H4 (cell line): ENCODE measurements at places on chromosomes 12 and 14.

DNA sequence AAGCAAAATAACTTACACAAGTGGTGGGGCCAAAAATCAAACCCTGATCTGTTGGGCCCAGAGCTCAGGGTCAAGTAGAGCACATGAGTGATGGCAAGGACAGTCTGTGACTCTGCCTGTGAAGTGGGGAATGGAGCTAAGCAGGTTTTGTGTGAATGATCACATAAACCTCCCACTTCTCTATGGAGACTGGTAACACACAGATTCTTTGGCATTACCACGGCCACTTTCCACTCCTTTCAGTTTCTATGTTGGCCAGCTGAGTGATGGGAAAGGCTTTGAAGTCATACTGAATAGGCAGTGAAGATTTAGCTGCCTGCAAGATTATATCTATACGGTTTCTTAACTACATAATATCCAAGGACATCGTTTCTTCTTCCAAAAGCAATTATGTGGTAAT lies 97.9 kb downstream of the ARMH4 start:
- DNase-seq, result no peak

GRCh38 chr12:51229116-51229809 lies 9.4 kb upstream of the DAZAP2 start:
- no peak for DNase-seq

DNA sequence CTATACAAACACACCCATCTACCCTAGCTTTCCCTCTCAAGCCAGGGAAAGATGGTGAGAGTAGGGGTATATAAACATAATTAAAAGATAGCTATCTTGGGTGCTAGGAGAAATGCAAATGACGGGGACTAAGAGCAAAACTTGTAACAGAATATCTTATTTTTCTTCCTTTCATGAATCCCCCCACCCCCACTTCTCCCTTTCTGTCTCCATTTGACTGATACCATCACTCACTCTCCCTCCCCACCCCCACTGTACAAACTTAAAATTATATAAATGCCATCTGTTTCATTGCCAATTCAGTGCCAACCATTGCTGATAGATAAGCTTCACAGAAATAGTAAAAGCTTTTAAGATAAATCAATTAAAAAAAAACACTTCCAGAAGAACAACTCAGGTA lies 268.6 kb downstream of the SLC6A15 start:
- no peak for DNase-seq

GRCh38 chr12:67002720-67003119 lies 266.4 kb upstream of the CAND1 start:
- no peak for DNase-seq

DNA sequence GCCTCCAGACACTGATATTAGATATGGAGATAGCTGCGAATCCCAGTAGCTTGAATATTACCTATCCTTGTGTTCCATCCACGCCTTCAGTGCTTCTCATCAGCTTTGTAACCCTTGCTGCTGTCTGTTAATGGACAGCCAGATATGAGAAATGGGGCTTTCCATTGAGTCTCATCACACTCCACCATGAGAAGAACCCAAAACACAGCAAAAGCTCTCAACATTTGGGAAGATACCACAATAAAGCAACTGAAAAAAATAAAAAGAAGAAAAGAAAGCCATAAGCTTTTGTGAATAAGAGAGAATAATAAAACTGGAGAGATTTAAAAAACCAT lies 225.4 kb downstream of the GALC start:
- no peak for DNase-seq

GRCh38 chr14:53214384-53214783 lies 61.3 kb upstream of the DDHD1 start:
- DNase-seq, result no peak

- no peak for DNase-seq
Measured at GRCh38 chr14:26597071-26597588, 703 bp downstream of the NOVA1 start.

DNA sequence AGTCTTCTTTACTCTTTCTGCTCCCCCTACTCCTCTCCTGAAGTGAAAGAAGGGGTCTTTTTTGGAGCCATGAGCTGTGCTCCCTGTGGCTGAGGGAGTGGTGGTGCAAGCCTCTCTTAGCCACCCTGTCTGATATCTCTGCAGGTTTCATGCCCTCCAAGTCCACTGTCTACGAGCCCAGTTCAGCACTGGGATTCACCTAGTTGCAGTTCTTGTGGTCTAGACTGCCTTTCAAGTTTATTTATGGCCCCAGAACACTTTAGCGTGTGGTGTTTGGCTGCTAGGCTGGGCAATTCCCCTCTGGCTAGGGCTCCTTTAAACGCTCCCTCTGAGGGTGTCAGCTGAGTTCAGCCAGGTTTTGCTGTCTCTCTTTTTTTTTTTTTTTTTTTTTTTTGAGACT lies 908.6 kb downstream of the TRHDE start:
- DNase-seq, result no peak

- no peak for DNase-seq
Measured at GRCh38 chr12:89072294-89073026, 279.8 kb downstream of the DUSP6 start.

- no peak for DNase-seq
Measured at GRCh38 chr14:37842106-37842505, 246.7 kb downstream of the TTC6 start.

GRCh38 chr12:59077575-59078426 lies 157.5 kb upstream of the LRIG3 start:
- no peak for DNase-seq

DNA sequence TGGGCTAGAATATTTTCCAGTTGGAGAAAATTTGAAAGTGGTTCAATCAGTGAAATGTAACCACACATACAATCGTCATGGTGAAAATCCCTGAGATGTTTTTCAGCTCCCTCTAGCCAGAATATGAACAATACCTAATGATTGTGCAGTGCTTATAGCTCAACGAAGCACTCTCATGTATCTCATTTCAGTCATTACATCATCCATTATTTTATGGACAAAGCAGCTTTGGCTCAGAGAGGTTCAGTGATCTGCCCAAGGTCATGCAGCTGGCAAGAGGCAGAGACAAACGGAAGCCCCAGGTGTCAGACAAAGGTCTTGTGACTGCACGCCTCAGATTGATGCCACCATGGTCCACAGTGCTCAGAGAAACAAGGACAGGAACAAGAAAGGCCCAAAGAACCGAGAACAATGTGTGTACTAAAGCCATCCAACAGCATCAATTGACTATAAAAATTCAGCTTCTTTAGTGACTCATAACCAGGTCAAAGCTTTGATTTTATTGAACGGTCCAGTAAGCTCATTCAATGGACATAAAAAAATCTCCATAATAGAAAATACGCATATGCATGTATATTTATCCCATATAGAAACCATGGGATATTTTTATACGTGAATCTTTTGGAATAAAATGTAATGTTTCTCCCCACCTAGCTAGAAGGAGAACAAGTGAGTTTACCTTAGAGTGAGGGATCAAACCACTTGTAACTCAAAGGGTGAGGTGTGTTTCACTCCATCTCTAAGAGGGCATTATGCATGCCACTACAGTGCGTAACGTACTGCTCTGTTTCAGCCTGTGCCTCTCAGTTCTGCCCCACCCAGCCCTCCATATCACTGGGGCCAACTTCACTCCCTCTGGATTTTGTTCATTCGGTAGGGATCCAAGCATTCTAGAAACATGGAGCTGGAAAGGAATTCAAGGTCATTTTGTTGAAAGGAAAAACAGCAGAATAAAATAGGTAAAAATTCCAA lies 141.8 kb downstream of the GRIN2B start:
- DNase-seq, result no peak

DNA sequence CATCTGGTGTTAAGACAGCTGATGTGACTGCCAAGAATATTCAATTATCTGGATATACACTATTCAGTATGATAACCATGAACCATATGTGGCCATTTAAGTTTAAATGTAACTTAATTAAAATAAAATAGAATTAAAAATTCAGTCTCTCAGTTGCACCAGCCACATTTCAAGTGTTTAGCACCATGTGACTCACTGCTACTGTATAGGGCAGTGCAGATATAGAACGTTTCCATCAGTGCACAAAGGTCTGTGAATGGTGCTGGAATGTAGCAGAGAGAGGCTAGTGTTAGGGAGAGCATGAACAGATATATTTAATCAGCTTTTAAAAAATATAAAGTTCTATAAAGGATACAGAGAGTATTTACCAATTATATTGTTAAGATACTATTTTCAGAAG lies 28.7 kb downstream of the ARID4A start:
- DNase-seq, result no peak

- no peak for DNase-seq
Measured at GRCh38 chr14:58467575-58467974, 40.1 kb downstream of the KIAA0586 start.

DNA sequence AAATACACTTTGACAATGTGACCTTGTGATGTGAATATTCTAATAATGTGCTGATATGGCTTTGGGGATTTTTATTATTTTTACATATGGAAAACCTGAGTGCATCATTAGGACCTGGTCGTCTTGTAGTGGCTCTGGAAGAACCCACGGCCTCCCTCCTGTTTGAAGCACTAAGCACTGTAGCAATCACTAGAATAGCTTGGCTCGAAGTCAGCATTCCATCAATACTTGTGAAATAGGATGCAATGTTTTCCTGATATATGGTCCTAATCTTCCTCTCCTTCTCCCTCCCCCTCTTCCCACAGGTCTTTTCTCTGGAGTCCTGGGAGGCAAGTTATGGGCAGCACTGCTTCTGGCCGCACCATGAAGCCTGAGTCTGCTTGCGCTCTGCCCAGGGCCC lies 71.9 kb downstream of the NRXN3 start:
- DNase-seq, result no peak

GRCh38 chr12:24537083-24537860 lies 411.6 kb downstream of the BCAT1 start:
- DNase-seq, result no peak

DNA sequence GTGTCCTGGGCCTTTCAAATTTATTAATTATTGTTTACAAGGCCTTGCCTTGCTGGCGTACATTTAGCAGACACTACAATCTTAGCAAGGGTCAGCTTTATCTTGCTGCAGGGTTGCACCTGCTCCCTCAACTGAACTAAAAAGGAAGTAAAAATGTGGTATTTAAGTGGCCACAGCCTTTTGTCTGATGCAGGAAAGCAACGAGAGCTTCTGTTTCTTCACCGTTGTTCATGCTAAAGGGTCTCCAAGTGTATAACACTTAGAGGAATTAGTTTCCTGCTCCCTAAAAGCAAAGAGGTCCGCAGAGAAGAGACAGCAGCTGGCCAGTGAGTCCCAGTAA lies 62.8 kb upstream of the EGLN3 start:
- DNase-seq, result no peak

GRCh38 chr14:71621980-71622605 lies 310.1 kb upstream of the RGS6 start:
- no peak for DNase-seq

DNA sequence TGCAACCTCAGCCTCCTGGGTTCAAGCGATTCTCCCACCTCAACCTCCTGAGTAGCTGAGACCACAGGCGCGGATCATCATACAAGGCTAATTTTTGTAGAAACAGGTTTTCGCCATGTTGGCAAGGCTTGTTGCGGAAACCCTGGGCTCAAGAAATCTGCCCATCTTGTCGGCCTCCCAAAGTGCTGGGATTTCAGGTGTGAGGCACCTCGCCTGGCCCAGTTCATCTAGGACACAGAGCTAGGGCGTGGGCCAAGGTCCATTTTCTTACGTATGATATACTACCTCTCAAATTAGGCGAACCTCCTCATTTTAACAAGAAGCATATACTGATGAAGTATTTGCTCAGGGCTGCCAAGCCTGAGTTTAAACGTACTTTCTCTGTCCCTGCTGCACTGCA lies 2.1 kb downstream of the RPS29 start:
- no peak for DNase-seq

DNA sequence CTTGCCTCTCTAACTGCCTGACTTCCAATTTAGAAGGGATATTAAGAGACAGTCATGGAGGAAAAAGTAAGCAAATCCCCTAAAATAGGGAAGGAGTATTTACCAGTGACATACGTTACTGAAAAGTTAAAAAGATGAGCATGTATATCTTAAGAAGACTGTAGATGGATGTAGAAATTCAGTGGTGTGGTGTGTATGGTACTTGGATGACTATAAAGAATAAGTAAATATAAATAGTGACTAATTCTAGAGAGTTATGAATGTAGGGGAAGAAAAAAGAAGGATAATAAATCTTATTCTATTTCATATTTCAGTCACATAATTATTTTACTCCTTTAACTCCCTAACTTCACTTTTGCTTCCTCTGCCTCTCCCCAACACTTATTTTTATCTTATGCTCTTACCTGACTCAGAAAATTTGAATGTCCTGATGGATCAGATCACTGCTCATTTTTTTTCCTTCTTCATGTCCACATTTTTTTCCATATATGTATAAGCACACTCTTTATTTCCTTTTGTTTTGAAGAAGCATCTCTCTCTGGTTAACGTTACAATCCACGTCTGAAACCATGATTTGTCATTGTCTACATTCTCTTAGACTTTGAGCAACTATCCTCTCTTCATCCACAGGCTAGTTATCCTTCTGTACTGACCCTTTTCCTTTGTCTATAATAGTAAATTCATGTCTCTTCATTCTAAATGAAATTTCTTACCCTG lies 422.7 kb upstream of the SYT1 start:
- no peak for DNase-seq

DNA sequence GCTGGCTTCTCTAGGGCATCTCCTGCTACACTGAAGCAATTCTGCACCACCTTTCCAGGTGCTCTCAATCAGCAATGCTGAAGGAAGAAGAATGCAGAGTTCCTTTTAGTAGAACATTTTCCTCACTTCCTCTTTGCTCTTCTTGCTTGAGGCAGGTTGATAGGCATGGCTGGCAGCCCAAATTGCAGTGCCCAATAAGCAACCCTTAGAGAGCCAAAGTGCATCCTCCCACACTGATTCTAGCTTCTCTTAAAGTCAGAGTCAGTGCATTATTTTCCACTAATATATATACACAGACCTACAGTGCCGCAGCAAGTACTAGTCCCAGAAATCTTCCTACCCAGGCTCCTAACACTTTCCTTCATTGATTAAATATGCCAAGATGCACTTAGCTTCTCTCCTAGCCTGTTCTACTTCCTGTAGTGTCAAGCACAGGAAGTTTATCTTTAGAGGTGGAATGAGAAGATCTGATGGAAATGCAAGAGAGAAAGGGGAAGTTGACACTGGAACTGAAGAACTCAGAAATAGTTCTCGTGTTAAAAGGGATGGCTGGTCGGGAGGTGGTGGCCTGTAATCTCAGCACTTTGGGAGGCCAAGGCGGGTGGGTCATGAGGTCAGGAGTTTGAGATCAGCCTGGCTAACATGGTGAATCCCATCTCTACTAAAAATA lies 132.7 kb downstream of the SSPN start:
- DNase-seq, result no peak

GRCh38 chr14:35991356-35991755 lies 165.2 kb downstream of the BRMS1L start:
- DNase-seq, result no peak

DNA sequence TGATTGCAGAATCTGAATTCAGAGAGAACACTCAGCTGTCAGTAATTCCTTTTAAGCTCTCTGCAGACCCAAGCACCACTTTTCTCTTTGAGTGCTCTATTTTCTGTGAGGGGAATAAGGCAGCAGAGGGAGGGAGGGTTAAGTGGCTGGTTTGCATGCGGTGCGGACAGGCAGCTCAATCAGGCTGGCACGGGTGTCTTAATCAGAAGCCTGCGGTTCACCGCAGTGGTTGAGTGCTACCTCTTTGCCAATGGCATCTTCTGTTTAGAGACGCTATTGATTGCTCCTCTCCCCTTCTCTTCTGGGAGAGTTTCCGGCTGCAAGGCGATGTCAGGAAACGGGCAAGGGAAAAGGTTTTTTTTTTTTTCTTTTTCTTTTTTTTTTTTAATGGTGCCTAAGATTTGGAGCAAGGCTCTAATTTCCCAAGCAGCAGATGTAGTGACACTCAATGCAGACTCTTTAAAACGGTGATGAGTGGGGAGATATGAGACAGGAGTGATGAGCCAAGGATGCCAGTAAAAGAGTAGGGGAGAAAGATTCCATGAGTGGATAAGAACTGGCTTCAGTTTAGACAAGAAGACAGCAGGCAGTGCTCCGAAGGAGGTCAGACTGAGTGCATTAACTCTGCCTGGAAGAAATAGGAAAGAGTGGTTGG lies 533.7 kb upstream of the SEL1L start:
- DNase-seq, result peak; percentile 55
